ENCODE measurements at places on chromosomes 2 and 18.
A peak's percentile ranks its signal among the peaks of the same experiment; 100 is the strongest.

GRCh38 chr18:1244397-1245122, 339.9 kb downstream of the ADCYAP1 start:
- DNase-seq, result no peak

- DNase-seq, result no peak
Measured at GRCh38 chr2:53939656-53940055, 31.1 kb downstream of the PSME4 start.

DNA sequence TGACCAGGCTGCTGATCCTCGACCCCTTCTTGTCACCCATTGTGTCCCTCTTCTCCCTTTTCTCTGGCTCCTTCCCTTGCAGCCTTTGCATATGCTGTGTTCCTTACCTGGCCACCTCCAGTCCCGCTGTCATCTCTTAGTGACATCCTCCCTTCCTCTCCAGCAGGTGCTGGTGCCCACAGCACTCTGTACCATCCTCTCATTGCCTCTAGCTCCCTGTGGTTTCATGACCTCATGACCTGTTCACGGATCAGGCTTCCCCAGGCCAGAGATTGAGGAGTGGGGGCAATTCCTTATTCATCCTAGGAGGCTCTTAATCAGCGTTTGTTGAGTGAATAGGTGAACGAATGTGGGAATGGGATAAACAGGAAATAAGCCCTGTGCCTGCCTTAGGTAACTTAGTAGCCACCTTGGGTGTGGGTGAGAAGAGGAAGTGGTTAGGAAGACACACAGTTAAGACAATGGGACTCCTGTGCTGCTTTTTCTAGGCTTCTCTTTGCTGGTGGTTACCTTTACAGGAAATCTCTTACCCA, 35.5 kb downstream of the ITGA6 start:
- peak; percentile 35 for DNase-seq

GRCh38 chr2:239009589-239009961, 161.7 kb downstream of the TWIST2 start:
- DNase-seq, result no peak

DNA sequence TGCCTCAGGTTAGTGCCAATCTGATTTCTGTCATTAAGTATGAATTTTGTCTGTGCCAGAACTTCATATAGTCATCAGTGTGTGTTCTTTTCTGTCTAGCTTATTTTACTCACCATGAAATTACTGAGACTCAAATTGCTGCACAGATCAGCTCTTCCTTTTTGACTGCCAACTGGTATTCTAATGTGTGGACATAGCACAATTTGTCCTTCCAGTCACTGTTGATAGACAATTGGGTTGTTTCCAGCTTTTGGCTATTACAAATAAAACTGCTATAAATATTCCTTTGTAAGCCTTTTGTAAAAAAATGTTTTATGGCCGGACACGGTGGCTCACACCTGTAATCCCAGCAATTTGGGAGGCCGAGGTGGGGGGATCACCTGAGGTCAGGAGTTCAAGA, 7.7 kb downstream of the SH3YL1 start:
- no peak for DNase-seq

DNA sequence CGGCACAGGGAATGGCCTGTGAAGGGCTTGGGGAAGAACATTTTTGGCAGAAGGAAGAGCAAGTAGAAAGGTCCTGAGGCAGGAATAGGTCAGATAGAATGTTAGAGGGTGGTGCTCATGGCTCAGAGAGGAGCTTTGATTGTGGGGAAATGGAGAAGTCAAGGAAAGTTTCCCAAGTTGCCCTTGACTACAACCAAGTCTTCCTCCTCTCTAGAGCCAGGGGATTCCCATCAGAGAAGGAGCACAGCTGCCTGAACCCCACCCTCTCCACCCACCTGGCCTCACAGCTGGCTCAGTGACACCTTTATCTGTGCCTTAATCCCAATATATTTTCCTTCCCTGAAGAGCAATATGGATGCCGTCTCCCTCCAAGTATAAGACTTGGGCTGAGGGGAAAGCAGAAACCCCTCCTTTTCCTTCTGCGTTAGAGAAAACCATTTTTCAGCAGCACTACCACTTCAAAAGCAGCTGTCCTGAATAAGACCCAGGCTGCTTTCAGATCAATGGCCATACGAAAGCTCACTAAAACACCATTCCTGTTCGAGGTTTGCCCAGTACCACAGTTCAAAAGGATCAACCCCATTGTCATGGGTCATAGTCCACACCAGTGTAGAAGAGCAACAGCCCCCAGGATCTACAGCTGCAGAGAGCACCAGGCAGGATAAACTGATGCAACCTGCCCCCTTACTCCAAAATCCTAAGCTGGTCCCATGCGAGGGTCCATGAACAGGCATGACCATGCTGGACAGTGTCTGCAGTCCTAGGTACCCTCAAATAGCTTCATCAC, 199.6 kb downstream of the AFF3 start:
- no peak for DNase-seq

GRCh38 chr2:221337957-221338685, 234.0 kb downstream of the EPHA4 start:
- DNase-seq, result no peak

DNA sequence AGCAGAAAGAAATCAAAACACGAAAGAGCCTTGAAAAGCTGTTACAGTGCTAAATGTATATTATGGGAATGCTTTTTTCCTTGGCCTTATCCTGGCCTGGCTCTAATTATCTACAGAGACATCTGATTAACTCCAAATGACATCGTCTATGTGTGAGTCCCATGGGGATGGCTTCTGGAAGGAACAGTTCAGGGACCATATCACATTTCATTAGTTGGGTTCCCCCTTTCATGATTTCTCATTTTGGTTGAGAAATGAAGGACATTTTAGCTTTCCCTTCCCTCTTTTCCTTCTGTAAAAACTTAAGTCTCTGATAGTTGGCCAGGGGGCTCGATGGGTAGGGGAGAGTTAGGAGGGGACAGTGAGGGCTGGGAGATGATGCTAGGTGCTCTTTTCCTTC, 116.7 kb downstream of the PRKCE start:
- no peak for DNase-seq

DNA sequence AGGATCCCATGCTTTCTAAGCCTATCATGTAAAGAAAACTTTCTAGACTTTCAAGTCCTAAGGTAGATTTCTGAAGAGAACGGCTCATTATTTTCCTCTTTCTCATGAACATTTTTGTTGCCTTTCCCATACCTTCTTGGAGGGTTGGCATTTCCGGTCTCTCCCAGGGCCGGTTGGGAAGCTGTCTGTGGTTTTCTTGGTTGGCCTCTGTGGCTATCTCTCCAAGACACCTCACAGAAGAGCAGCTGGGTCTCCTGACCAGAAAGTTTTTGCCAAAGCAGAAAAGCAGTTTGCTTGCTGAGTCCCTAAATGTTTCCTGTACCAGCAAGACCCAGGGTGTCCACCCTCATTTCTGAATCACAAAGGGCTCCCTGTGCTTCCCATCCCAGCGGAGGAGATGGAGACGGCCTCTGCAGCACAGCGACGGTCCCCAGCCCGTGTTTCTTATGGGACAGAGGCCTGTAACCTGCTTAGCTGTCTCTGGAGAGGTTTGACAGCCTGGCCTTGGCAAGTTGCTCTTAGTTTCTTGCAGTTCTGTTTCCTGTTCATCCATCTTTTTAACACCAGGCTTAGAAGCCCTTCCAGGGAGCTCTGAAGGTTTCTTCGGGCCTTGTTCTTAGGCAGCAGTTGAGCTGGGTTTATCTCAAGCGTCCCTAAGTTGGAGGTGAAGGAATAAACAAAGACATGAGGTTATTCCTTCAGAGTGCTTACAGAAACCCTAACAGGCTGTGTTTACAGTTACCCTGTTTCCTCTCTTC, 39.8 kb downstream of the GREB1 start:
- no peak for DNase-seq

DNA sequence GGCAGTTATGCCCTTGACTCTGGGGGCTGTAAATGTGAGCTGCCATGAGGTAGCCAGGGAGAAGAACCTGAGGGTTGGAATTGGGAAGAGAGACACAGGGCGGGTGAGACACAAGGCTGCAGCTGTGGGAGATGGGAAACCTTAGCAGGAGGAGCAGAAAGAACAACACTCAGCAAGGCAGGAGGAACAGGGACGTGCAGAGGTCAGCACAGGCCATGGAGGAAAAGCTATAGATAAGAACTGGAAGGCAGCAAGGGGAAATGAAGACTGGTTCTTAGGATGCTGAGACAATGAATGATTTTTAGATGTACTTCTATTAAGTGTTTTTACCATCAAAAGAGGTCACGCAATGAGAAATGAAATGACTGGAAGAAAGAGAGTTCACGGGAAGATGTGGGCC, 80.2 kb downstream of the USP40 start:
- DNase-seq, result no peak

DNA sequence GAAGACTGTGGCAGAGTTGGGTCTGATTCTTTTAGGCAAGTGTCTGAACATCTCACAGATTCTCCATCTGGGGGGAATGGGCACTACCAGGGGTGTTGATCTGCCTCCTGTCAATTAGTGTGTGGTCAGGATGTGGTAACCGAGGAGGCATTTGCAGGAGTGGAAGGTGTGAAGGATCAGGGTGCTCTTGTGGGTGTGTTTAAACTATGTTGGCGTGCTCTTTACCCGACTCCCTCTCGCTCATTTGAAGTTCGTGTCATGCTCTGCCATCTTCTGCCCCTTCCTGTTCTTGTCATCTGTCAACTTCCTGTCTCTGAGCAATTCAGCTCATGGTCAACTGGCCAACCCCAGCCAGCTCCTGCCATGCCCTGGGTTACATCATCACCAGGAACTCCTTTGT, 107.9 kb downstream of the RTN4 start:
- no peak for DNase-seq

DNA sequence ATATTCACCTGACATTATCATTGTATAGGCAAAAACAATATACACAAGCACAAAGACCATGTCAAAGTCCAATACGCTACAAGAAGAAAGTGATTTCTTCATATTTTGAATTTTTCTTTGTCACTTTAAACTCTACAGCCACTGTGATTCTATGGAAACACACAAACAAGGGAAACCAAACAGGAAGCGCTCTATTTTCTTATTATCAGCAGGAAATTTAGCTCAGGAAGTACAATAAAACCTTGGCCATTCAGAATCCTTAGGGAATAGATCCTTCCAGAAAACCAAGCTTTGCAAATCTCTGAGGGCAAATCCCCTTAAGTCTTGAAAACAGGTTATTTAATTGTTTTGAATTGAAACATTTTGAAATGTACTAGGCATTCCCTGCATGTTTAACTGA, 336.2 kb downstream of the EPHA4 start:
- no peak for DNase-seq

DNA sequence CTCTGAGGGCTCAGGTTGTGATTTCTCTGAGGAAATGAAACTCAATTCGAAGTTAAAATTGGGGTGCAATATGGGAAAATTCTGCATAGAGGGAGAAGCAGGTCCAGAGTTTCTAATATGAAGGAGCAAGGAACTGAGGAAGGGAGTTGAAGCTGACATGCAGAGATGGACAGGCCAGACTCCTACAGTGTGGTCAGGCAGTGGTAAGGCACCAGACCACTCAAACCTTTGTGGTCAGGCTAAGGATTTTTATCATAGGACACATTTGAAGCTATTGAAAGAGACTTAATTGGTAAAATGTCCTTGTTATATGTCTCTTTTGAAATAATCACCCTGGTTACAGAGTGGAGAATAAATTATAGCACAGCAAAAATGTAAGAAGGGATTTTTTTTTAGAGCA, 1074.8 kb upstream of the CDH2 start:
- no peak for DNase-seq

DNA sequence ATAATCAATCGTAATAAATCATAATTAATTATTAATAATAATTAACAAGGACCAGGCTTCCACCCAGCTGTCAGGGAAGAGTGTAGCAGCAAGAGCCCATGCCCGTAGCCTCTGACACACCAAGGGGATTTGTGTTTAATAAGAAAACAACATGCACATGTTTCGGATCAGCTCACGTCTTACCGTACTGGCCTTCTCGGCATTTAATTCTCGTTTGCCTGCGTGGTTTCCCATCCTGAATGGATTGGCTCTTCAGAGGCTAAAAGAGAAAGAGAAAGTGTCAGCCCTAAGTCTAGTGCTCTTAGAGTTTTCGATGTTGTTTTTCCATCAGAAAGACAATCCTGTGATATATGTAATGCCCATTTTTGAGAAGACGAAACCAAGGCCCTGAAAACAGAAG, 27.6 kb downstream of the MBP start:
- DNase-seq, result no peak

DNA sequence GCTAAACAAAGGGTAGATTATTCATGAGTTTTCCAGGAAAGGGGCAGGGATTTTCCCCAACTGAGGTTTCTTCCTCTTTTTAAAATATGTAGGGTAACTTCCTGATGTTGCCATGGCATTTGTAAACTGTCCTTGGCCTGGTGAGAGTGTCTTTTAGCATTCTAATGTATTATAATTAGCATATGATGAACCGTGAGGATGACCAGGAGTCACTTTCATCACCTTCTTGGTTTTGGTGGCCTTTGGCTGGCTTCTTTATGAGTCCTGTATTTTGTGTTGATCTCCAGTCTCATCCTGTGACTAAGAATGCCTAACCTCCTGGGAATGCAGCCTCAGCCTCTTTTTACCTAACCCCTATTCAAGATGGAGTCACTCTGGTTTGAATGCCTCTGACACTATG, 391.0 kb upstream of the LINC00305 start:
- DNase-seq, result no peak

DNA sequence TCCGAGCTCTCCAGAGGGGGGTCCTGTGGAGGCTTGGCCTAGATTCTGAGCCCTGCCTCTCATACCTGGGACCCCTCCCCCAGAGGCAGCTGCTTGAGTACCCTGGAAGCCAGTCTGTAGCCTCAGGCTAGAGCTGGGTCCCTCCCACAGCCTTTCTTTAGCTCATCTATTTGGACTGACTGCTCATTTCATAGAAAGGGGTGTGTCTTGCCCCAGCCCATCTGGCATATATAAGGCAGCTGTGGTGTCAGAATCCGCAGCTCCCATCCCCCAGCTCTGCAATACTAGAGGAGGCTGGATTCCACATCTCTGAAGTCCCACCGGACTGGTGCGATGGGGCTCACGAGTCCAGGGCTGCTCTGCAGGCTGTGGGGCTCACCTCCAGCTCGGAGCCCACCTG, 26.1 kb downstream of the MPHOSPH10 start:
- no peak for DNase-seq

GRCh38 chr2:159185401-159186130, 100.9 kb downstream of the WDSUB1 start:
- no peak for DNase-seq

Measured in effector CD4-positive, alpha-beta T cell (primary cell).